Hematopoietic multipotent progenitor cell treated with erythropoietin and hydrocortisone succinate and interleukin-3 and kit ligand, for 17 days (in vitro differentiated cells): ENCODE measurements at places on chromosomes 7 and 10.

DNA sequence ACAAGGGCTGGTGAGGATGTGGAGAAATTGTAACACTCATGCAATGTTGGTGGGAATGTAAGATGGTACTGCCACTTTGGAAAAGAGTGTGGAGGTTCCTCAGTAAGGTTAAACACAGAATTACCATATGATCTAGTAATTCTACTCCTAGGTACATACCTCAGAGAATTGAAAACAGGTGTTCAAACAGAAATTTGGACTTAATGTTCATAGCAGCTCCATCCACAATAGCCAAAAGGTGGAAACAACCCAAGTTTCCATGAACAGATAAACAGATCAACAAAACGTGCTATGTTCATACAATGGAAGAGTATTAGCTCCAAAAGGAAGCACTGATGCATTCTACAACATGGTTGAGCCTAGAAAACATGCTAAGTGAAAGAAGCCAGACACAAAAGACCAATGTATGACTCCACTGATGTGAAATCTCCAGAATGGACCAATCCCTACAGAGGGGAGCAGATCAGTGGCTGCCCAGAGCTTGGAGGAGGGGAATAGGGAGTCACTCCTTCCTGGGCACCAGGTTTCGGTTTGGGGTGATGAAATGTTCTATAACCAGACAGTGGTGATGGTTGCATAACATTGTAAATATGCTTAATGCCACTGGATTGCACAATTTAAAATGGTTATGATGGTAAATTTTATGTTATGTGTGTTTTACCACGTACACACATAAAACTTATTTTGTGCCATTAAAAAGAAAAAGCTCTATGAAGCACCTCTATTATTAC, 5.7 kb upstream of the WDR86 start:
- DNase-seq = no peak

DNA sequence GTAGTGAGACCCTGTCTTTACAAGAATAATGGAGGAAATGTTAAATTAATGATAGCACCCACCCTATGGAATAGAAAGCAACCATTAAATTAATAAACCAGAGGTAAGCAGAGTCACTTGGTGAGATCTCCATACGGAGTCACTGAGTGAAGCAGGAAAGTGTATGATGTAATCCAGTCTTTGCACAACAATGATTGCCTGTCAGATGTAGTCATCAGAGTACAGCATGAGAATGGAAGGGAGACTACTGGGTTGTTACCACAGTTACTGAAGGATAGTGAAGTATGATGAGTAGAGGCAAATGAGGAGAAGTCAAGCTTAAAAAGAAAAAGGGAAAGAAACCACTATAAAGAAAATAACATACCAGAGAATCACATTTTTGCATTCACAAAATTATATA, 371.9 kb upstream of the SHH start:
- DNase-seq = no peak

DNA sequence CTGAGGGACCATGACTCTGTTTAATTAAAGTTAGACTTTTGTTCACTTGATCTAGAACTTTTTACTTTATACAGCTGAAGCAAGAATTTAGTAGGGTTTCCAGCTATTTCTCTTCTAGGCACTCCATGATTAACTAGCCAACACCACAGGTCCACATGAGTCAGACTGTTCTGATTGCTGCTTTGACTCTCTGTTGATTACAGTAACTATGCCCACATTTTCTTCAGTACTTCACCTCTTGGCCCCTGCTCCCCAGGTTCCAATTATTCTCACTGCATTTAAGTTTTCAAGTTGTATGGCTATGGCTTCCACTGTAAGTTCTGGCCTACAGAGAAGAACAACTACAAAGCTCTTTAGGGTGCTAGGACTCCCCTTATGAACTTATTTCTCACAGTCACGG, 737.2 kb upstream of the IGFBP3 start:
- no peak for DNase-seq

- DNase-seq = no peak
Measured at GRCh38 chr10:36109399-36110023, 467.4 kb upstream of the FZD8 start.

DNA sequence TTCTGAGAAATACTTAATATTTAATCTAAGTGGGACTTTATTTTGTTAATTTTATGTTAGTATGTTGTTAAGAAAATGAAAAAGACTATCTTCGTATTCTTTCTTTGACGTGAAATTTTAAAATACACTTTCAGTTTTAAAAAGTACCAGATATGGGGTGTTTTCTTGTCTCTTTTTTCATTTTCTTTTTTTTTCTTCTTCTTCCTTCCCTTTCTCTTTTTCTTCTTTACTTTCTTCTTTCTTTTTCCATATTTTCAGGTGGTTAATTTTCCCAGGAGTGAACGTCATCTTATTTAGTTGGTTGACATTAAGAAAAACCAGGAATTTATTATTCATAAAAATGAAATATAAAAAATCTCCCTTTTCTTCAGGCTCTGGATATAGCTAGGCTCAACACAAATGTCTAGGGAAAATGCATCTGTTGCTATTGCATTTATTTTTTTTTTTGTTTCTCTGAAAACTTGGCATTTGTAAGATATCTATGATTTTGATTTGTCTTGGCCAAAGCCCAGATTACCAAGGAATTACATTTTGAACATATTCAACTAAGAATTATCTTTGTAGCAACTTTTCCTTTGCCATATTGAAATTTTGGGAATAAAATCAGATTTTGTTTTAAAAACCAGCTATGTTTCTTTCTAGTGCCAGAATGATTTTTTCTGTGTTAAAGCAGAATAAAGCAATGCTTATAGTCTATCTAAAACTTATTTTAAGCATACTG, 241.3 kb upstream of the FOXP2 start:
- no peak for DNase-seq

- DNase-seq = no peak
Measured at GRCh38 chr7:27936047-27936767, 196.2 kb downstream of the TAX1BP1 start.

DNA sequence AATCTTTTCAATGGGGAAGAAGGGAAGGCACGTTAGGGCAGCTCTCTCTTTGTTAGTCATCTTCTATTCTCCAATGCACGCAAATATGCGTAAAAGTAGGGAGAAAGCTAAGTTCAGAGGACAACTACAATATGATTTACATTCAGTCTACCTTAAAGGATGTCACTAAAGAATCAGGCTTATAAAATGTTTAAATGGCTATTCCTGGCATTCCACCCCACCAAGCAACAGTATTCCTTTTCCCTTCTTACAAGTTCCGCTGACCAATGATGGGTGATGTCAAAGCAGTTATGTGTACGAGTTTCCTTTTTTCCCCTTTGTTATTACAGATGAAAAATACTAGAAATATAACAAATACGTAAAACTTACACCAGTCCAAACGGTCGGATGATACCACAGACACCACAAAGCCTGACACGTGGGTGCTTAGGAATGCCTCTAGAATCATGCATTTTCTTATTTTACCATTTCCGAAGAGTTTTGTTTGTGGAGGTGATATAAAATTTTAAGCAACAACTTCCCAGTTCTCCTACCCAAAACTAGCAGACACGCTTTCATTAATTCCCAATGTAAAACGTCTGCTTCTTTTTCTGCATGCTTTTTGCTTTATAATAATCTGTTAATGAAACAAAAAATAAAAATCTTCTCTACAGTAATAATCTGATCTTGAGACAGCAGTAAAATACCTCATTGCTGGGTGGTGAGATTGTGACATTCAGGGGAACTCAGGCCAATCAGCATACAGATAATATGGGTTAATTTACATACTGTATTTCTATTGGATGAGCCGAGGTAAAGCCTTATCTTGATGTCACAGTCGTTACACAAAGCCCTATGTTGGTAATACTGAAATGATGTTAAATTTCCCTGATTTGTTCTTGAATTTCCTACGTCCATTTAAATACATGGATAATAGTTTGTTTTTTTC, 708 bp upstream of the GPR85 start:
- no peak for DNase-seq

DNA sequence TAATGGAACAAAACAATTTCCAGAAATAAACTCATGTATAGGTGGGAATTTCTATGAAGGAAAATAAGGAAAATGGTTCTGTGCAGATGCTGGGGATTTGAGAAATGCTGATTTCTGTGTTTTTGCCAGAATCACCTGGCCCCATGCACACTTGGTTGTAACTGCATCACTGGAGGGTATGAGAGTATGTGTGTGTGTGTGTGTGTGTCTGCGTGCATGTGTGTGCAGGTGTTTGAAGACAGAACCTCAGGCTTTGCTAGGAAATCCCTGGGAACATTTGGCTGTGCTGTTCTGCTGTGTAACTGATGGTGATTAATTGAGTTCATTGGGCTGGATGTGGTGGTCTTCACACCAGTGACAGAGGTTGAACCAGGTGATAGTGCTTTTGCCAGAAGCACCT, 141.6 kb downstream of the CAMK1D start:
- DNase-seq = no peak

DNA sequence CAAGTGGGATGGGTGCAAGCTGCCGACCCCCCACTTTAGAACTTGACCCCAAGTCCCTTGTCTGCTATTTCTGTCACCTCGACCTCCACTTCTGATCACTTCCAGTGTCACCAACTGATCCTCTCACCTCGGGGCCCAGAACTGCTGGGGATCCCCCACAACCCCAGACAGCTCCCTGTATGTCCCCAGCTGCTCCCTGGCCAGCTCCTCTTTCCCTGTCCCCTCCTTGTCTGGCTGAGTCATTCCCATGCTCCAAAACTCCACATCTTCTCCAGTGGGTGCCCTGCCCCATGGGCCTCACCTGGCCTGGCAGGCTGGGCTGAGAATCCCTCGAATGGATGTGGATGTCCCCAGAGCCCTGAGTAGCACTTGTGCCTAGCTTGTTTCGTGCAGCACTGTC, 154.3 kb upstream of the PCBD1 start:
- no peak for DNase-seq

GRCh38 chr10:79052291-79053080, 16.3 kb upstream of the ZMIZ1 start:
- peak; percentile 46 for DNase-seq

- no peak for DNase-seq
Measured at GRCh38 chr7:82335927-82336326, 107.7 kb downstream of the CACNA2D1 start.

GRCh38 chr7:136336932-136337331, 359.8 kb upstream of the MTPN start:
- no peak for DNase-seq

DNA sequence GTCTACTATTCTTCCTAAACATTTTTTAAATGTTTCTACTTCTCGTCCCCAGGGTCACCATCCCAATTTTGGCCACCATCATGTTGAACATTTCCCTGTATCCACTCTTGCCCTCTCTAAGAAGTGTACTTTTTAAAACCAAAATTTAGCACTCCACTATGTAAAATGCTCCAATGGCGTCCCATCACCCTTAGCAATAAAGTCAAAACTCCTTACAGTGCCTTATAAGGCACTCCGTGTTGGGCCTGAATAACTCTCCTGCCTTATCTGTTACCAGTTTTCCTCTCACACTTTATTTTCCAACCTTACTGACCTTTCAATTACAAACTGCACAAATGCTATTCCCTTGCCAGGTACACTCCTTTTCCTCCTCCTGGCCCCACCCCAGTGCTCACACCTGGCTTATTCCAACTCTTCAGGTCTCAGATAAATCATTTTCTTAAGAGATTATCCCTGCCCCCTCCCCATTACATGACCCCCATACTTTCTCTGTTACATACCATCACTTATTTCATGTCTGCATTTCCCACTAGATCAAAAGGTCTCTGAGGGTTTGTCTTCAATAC, 1.3 kb downstream of the TMEM168 start:
- DNase-seq = no peak

DNA sequence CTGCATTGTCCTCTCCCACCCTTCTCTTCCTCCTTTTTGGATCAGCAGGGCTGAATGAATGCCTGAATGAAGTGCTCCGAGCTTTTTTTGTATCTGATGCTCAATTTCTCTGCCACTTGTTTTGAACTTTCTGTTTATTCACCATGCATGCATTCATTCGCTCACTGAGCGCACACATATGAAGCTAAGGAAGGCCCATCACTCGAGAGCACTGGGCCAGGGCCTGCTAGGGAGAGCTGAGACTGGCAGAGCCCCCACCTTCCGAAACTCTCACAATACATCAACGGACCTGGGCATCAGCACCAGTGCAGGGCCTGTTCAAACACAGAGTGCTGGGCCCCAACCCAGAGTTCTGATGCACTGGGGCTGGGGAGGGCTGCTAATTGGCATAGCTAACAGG, 45.7 kb downstream of the RPS24 start:
- no peak for DNase-seq

- no peak for DNase-seq
Measured at GRCh38 chr7:134186027-134186426, 58.9 kb downstream of the LRGUK start.

DNA sequence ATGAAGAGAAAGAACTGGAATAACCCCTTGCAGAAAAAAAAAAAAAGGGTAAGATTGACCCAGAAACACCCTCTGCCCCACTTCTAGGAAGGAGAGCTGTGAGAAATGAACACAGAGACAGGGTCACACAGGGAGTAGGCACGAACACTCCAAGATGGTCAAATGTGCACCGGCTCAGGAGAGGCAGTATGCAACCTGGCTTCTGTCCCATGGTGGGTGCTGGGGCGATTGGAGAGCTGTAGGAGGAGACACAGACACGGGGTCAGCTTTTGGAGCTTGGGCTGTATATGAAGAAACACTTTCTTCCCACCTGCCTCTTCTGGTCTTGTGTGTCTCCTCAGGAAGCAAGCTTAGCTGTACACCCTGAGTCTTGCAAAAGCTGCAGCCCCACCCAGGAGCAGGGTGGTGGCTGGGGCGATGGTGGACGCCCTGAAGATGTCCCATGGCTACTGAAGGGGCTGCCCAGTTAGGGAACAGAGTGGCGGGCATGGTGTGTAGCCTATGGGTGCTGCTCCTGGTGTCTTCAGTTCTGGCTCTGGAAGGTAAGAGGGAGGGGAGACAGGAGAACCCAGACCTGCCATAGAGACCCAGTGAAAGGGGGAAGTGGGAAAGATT, 8.0 kb downstream of the EPHB6 start:
- no peak for DNase-seq

DNA sequence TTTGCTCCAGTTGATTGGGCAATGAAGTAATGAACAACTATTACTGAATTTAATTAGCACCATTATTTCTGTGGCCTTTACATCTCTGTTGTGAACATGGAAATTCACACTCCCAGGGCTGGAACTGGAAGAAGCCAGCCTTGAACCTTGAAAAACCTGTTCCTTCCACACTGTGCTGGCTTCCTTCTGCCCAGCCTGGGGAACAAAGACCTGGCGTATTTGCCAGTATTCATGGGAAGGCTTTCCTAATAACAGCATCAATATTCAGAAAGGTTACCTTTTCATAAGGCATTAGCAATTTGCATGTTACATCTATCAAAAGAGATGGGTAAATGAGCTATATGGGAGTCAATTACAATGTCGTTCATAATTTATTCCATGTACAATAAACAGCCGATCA, 1.3 kb downstream of the C10orf90 start:
- DNase-seq = no peak

GRCh38 chr7:96499532-96499931, 177.6 kb upstream of the SLC25A13 start:
- no peak for DNase-seq
